ENCODE measurements at places on chromosomes 13 and 19. TPM values are rescaled to one million over a fixed set of nuclear protein-coding genes. Genes with fewer than 3 reads are reported as not detected.

Gene PSG7
- not detected for polyA plus RNA-seq

Gene SYNGR4
- not detected for polyA plus RNA-seq

DNA sequence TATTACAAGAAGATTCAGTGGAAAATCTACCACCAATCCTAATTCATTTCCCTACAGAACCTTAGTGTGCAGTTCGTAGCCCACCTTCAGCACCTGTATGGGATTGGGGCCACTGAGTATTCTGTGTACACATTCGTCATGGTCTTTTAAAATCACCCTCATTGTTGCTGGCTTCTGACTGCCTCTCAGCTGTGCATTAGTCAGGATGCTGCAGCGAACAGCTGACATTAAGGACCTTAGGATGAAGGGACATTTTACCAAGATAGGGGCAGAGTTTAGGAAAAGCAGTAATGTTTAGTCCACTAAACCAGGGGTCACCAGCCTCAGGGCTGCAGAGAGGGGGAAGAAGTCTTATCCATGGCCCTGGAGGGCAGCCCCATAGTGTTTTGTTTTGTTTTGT is 176.5 kb downstream of the COL4A1 start:
- no peak for DNase-seq

DNA sequence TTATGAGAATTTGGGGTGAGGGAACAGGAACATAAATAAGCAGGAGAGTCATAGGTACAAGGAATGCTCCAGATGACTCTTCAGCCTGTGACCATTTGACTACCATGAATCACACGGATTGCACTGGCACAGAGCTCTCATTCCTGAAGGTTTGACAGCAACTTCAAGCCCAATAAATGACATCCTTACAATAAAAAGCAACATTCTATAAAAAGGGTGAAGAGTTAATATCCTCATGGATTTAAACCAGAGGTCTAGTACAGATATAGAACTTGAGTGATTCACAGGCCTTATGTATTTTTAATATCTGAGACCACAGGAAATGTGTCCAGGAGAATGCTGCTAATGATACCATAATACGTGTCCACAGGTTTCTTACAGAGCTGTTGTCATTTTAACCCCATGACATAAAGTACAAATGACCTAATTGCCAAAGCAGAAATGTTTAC is 158.1 kb downstream of the IRS2 start:
- DNase-seq = peak; percentile 78

- no peak for DNase-seq
Observed at GRCh38 chr19:5619946-5620345, 2.6 kb downstream of the SAFB2 start.

DNA sequence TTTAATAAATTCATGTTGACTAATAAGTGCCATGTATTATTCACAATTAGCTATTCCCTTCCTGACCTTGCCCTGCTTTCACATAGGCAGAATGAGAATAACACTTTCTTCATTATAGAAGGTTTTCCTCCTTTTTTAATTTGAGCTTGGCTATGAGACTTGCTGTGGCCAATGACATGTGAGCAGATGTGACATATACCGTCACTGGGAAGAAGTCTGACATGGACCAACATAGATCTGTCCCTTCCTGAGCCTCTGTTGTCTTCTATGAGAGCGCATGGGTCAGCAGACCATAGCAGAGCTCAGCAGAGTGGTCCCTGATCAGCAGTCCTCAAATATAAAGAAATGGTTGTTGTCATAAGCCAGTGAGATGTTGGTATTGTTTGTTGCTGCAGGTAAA is 163.9 kb downstream of the DACH1 start:
- no peak for DNase-seq

GRCh38 chr13:23918208-23918607 is 20.9 kb upstream of the C1QTNF9B start:
- no peak for DNase-seq

Gene RAB11B
- polyA plus RNA-seq = 85.9 TPM

Gene ZNF880
- 30.7 TPM for polyA plus RNA-seq

DNA sequence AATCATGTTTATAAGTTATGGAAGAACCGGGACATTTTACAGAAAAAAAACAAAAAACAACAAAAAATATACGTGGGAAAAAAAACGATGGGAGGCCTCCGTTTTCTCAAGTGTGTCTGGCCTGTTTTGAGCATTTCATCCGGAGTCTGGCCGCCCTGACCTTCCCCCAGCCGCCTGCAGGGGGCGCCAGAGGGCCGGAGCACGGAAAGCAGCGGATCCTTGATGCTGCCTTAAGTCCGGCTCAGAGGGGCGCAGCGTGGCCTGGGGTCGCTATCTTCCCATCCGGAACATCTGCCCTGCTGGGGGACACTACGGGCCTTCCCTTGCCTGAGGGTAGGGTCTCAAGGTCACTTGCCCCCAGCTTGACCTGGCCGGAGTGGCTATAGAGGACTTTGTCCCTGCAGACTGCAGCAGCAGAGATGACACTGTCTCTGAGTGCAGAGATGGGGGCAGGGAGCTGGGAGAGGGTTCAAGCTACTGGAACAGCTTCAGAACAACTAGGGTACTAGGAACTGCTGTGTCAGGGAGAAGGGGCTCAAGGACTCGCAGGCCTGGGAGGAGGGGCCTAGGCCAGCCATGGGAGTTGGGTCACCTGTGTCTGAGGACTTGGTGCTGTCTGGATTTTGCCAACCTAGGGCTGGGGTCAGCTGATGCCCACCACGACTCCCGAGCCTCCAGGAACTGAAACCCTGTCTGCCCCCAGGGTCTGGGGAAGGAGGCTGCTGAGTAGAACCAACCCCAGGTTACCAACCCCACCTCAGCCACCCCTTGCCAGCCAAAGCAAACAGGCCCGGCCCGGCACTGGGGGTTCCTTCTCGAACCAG is 1.8 kb upstream of the APOE start:
- peak; percentile 63 for DNase-seq

- no peak for DNase-seq
Observed at GRCh38 chr13:113120300-113121182, 2.1 kb upstream of the F10 start.

Measured in GM23248 (cell line).